ENCODE measurements at places on chromosomes 16 and 17.

GRCh38 chr16:70573451-70574121 lies 50.0 kb downstream of the SF3B3 start:
- H3K27ac ChIP-seq: no peak overlapping the region
- H3K4me3 ChIP-seq: no peak overlapping the region
- no peaks in the 10 kb centered on the region for H3K4me1 ChIP-seq
- no peak for DNase-seq
- no peaks in the 10 kb centered on the region for H3K27me3 ChIP-seq
- peaks cover 23% of the 10 kb centered on the region for H3K36me3 ChIP-seq

DNA sequence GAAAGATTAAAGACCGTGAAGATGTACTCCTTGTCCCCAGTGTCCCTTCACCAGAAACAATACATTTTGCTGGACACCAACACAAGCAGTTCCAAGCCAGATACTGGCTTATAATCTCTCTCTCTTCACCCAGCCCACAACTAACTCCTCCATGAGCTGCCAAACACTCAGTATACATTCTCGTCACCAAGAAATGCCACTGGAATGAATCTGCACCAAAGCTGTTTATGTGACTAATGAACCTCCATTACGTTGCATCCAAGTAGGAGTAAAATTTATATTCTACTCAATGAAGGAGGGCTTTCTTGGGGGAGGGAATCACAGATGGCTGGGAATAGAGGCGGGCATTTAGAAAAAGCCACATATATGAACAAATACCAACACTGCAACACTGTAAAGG lies 20.9 kb upstream of the SOX9 start:
- DNase-seq: no peak
- H3K4me3 ChIP-seq: no peak overlapping the region
- peaks cover under 1% of the 10 kb centered on the region for H3K27me3 ChIP-seq
- no peak overlapping the region for H3K27ac ChIP-seq
- H3K4me1 ChIP-seq: peaks cover 10% of the 10 kb centered on the region

- no peak overlapping the region for H3K4me3 ChIP-seq
- H3K36me3 ChIP-seq: no peaks in the 10 kb centered on the region
- H3K27me3 ChIP-seq: no peaks in the 10 kb centered on the region
- DNase-seq: no peak
- H3K4me1 ChIP-seq: peaks cover 25% of the 10 kb centered on the region
Measured at GRCh38 chr17:66775271-66775670, 59.6 kb upstream of the CACNG5 start.

GRCh38 chr17:81154961-81155360 lies 10.3 kb upstream of the PVALEF start:
- no peak for DNase-seq
- H3K36me3 ChIP-seq: no peaks in the 10 kb centered on the region
- H3K4me3 ChIP-seq: no peak overlapping the region
- no peak overlapping the region for H3K27ac ChIP-seq

DNA sequence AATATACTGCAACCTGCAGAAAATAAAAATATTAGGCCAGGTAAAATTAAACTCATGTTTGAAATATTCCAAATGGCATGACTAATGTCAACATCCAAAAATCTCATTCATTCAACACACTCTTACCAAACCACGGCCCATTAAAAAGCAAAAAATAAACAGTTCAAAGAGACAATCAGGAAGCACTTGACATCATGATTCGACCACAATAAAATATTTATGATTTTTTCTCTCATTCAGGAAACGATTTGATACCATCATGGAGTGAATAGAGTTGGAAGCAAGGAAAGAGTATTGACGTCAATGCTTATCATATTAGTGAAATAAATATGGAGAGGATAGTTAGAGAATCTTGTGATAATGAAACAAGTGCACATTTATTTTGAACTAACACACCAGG lies 354.1 kb downstream of the KCNJ2 start:
- peaks cover 14% of the 10 kb centered on the region for H3K4me1 ChIP-seq
- peaks cover 3% of the 10 kb centered on the region for H3K27me3 ChIP-seq
- no peak for DNase-seq
- H3K36me3 ChIP-seq: no peaks in the 10 kb centered on the region
- no peak overlapping the region for H3K4me3 ChIP-seq

DNA sequence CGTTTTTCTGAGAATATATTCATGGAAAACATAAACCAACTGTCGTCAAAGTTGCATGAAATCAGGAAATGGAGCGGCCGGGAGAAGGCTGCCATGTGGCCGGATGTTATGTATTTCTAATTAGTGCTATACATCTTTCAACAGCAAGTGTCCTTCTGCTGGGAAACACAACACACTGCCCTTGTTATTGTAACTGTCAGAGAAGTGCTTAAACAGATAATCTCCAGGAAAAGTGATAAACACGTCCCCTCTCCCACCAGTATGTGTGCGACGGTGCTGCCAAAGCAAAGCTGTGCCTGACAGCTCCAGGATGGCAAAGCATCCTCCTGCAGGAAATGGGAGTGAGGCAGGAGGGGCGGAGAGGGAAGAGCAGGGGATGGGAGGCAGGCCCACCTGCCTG lies 111.8 kb downstream of the SMG6 start:
- H3K27ac ChIP-seq: no peak overlapping the region
- DNase-seq: no peak
- H3K4me1 ChIP-seq: peaks cover 6% of the 10 kb centered on the region
- no peak overlapping the region for H3K4me3 ChIP-seq
- peaks cover 17% of the 10 kb centered on the region for H3K36me3 ChIP-seq

DNA sequence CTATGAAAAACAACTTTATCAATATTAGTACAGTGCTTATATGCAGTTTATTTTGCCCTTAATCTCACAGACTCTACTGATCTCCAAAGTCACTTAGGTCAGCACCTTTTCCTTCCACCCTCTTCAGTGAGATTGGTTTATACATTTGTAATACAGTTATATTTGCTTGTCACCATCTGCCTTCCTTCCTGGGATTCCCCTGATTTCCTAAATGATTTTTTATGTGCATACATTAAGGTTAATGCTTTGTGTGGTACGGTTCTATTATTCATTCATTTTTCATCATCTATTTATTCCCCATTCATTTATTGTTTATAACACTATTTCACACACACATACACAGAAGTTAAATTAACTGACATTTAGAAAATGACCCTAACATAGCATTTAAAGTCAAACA lies 419.8 kb upstream of the CDH11 start:
- H3K27me3 ChIP-seq: no peaks in the 10 kb centered on the region
- no peak overlapping the region for H3K4me3 ChIP-seq
- H3K27ac ChIP-seq: no peak overlapping the region
- H3K36me3 ChIP-seq: no peaks in the 10 kb centered on the region
- DNase-seq: no peak

DNA sequence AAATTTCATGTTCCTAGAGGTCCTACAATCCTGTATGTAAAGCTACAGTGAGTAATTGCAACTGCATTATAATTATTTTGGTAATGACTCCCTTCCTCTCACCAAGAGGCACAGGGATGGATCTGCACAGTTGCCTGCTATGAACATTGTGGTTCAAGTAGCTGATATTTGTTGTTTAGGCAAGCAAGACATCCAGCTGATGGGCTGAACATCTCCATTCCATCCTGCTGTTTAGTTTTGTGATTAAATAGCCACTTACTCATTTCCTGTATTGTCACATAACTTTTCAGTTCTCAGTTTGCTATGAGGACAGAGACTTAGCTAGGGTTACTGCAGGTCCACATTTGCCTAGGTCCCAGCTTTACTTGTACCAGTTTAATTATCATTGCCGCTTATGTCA lies 181.2 kb upstream of the TBX2 start:
- peaks cover 18% of the 10 kb centered on the region for H3K27me3 ChIP-seq
- no peak overlapping the region for H3K4me3 ChIP-seq
- H3K27ac ChIP-seq: no peak overlapping the region
- H3K36me3 ChIP-seq: peaks cover 1% of the 10 kb centered on the region
- no peak for DNase-seq
- peaks cover 7% of the 10 kb centered on the region for H3K4me1 ChIP-seq

- DNase-seq: no peak
- no peak overlapping the region for H3K4me3 ChIP-seq
- no peaks in the 10 kb centered on the region for H3K36me3 ChIP-seq
- H3K27me3 ChIP-seq: peaks cover 32% of the 10 kb centered on the region
- no peaks in the 10 kb centered on the region for H3K4me1 ChIP-seq
Measured at GRCh38 chr17:8946071-8946470, 19.4 kb downstream of the PIK3R5 start.

DNA sequence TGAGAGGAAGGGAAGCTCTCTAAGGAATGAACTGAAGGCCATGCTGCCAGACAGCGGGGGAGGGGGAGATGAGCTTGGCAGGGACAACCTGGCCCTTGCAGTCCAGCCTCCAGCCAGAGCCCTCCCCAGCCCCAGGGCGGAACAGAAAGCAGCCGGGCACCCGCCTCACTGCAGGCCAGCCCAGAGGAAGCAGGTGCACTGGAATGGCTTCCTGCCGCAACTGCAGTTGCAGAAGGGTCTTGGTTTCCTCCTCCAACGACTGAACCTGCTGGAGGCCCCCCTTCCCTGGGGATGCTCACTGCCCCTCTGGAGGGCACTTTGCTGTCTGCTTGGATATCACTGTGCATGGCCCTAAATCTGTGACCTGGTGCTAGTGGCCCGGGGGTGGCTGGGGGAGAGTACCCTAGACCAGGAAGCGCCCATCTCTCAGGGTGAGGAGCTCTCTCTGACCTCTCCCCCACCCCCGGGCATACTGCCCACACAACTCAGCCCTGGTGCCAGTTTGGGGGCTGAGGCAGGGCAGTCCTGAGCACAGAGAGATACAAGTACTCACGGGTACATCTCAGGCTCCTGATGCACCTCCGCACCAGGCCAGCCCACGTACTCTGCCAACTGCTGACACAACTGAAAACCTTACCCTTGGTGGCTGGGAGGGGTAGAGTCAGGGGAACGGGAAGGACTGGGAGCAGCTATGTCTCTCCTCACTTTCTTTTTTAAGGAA lies 41.1 kb downstream of the MYO18A start:
- H3K27ac ChIP-seq: no peak overlapping the region
- H3K27me3 ChIP-seq: no peaks in the 10 kb centered on the region
- H3K4me3 ChIP-seq: no peak overlapping the region
- DNase-seq: no peak

- no peaks in the 10 kb centered on the region for H3K27me3 ChIP-seq
- DNase-seq: no peak
- H3K4me3 ChIP-seq: no peak overlapping the region
Measured at GRCh38 chr17:54347495-54347894, 524.8 kb downstream of the KIF2B start.

GRCh38 chr17:78824240-78824639 lies 16.4 kb downstream of the USP36 start:
- H3K36me3 ChIP-seq: peaks cover 36% of the 10 kb centered on the region
- H3K27me3 ChIP-seq: no peaks in the 10 kb centered on the region
- H3K27ac ChIP-seq: no peak overlapping the region
- H3K4me1 ChIP-seq: no peaks in the 10 kb centered on the region

DNA sequence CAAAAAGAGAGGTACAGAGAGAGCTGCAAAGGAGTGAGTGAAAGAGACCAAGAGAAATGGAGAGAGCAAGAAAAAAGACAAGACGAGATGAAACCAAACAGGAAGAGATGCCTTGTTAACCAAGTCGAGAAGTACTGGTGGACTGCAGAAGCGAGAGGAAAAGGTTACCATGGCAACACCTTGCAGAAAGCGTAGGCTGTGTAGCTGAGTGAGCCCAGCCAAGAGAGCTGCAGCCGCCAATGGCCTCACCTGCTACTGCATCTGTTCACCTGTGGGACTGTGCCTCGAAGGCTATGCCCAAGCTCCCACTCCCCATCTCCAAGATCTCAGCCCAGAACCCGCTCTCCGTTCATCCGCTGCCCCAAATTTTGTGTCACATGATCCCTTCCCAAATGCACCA lies 161.3 kb downstream of the SLC39A11 start:
- peaks cover 2% of the 10 kb centered on the region for H3K36me3 ChIP-seq
- peaks cover 41% of the 10 kb centered on the region for H3K27me3 ChIP-seq
- peaks cover 8% of the 10 kb centered on the region for H3K4me1 ChIP-seq
- DNase-seq: no peak
- H3K4me3 ChIP-seq: no peak overlapping the region
- no peak overlapping the region for H3K27ac ChIP-seq

DNA sequence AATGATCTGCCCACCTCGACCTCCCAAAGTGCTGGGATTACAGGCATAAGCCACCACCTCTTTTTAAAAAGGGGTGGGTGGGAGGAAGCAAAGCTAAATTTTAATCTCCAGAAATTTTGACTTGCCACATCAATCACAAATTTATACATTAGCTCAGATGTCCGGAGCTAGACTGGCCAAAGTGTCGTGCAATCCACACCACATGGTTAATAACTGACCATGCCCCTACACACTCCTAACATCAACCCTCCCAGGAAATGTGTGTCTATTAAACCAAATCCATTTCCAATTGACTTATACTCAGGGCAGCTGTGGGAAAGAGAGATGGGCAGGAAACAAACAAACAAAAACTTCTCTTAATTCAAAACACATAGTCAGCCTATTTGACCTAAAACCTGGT lies 29.9 kb downstream of the SMURF2 start:
- peaks cover 12% of the 10 kb centered on the region for H3K4me1 ChIP-seq
- H3K4me3 ChIP-seq: no peak overlapping the region
- DNase-seq: no peak

DNA sequence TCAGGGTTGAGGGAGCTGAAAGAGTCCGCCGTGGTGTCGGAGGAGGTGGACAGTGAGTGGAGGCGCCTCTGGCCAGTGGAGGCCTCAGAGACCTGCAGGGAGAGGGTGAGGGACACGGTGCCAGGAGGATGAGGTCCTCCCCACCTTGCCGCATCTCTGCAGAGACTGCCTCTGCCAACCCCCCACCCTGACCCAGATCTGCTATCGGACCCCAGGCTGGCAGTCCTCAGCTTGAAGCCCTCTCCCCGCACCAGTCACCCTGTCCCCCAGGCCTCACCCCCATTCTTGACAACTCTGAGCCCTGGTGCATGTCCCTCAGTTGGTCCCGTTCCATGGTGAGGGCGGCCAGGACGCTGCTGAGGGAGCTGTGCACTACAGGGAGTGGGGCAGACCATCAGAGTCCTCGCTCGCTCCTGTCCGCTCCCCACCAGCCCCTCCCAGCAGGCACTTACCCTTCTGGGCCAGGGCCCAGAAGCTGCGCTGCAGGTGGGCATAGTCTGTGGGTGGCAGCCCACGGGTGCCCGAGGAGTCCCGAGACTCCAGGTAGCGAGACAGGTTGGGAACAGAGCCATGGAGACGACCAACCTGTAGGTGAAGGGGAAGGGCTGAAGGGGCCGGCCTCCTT lies 5.4 kb downstream of the OSBPL7 start:
- H3K27me3 ChIP-seq: no peaks in the 10 kb centered on the region
- H3K27ac ChIP-seq: no peak overlapping the region
- DNase-seq: no peak
- peaks cover 15% of the 10 kb centered on the region for H3K4me1 ChIP-seq
- H3K36me3 ChIP-seq: peaks cover 5% of the 10 kb centered on the region

GRCh38 chr16:2079311-2079800 lies 31.6 kb downstream of the TSC2 start:
- no peak overlapping the region for H3K4me3 ChIP-seq
- H3K36me3 ChIP-seq: peaks cover 10% of the 10 kb centered on the region
- no peaks in the 10 kb centered on the region for H3K4me1 ChIP-seq
- no peak overlapping the region for H3K27ac ChIP-seq
- DNase-seq: no peak

DNA sequence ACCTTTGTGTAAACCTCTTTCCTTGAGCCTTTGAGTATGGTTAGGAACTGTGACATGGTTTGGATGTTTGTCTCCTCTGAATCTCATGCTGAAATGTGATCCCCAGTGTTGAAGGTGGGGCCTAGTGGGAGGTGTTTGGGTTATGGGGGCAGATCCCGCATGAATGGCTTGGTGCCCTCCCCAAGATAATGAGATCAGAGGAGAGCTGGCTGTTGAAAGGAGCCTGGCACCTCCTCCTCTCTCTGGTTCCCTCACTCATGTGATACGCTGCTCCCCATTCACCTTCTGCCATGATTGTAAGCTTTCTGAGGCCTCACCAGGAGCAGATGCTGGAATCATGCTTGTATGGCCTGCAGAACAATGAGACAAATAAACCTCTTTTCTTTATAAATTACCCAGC lies 1110.2 kb downstream of the CDH11 start:
- H3K4me3 ChIP-seq: no peak overlapping the region
- H3K4me1 ChIP-seq: no peaks in the 10 kb centered on the region
- no peaks in the 10 kb centered on the region for H3K36me3 ChIP-seq
- H3K27ac ChIP-seq: no peak overlapping the region
- DNase-seq: no peak
